ENCODE measurements at places on chromosomes 13 and 19.
A peak's percentile ranks its signal among the peaks of the same experiment; 100 is the strongest.

- no peak for DNase-seq
These were observed 6.0 kb upstream of the ZNF614 start for GRCh38 chr19:52034051-52034728.

- peak; percentile 25 for DNase-seq
These were observed 718 bp downstream of the CDK8 start for GRCh38 chr13:26254583-26255111.

GRCh38 chr13:40230833-40231266 is 435.6 kb downstream of the FOXO1 start:
- DNase-seq = no peak

GRCh38 chr13:89701913-89702312 is 1645.6 kb upstream of the MIR17HG start:
- DNase-seq = no peak

DNA sequence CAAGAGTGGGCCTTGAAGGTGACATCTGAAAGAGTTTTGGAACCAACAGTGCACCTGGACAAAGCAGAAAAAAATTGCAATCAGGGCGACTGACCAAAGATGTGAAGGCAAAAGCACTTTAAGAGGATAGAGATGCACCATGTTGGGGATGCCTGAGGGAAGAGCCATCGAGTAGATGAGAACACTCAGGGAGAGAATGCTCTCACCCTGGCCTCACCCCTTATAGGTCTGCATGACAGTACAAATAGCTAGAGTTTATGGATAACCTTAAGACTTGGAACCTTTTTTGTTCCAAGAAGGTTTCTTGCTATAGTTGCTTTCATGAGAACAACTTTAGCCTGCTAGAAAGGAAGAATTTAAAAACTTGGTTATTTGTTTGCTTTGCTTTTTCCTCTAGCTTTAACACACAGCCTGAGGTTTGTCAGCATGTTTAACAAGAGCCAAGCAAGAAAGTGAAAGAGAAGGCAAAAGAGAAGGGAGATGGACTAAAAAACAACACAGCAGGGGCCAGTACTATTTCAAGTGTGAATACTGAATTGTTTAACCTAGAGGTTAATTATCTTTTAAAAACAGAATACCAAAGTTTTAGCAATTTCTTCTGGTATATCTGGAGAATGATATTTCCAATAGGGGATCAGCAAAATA is 418.9 kb downstream of the DIAPH3 start:
- no peak for DNase-seq

DNA sequence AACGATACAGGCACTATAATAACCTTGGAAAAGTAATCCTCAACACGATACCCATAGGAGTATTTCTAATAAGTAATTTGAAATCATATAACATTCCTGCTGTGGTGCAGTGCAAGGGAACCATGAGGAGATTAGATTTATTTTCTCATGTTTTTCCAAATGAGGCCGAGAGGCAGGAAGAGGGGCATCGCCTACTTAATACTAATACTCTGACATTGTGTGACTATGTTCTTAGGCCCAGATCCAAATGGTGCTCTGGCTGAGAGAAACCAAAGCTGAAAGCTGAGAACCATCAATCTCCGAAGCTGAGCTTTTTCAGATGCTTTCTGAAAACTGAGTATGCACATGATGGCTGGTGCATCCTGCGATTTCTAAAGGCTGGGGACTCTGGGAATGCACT is 248.0 kb upstream of the MAB21L1 start:
- DNase-seq = no peak

GRCh38 chr13:52921194-52921593 is 72.8 kb upstream of the PCDH8 start:
- DNase-seq = no peak

GRCh38 chr19:5333581-5334365 is 6.8 kb downstream of the PTPRS start:
- DNase-seq = no peak

GRCh38 chr13:106738186-106738678 is 170.3 kb upstream of the ARGLU1 start:
- DNase-seq = no peak

- DNase-seq = no peak
These were observed 5.3 kb upstream of the ZNF613 start for GRCh38 chr19:51921949-51922348.

DNA sequence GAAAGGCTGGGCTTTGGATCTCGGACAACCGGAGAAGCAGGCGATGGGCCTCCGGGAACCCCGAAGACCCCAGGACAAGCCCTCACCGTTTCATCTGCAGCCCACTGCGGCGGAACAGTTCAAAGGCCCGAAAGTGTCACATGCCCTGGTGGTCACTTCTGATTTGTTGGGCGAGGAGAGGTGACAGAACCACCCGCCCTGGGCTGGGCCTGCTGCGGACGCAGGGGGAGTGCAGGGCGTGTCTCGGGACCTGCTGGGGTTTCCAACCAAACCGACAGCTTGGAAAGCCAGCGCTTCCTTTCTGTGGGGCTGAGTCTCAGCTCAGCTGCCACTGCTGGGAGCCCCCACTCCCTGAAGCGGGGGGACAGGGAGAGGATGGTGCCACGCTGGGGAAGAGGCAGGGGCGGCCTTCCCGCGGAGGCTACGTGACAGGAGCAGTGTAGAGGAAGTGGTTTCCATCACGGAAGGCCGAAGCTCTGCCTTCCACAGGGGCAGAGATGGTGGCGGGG is 22.8 kb upstream of the ZBTB7A start:
- DNase-seq = peak; percentile 84

DNA sequence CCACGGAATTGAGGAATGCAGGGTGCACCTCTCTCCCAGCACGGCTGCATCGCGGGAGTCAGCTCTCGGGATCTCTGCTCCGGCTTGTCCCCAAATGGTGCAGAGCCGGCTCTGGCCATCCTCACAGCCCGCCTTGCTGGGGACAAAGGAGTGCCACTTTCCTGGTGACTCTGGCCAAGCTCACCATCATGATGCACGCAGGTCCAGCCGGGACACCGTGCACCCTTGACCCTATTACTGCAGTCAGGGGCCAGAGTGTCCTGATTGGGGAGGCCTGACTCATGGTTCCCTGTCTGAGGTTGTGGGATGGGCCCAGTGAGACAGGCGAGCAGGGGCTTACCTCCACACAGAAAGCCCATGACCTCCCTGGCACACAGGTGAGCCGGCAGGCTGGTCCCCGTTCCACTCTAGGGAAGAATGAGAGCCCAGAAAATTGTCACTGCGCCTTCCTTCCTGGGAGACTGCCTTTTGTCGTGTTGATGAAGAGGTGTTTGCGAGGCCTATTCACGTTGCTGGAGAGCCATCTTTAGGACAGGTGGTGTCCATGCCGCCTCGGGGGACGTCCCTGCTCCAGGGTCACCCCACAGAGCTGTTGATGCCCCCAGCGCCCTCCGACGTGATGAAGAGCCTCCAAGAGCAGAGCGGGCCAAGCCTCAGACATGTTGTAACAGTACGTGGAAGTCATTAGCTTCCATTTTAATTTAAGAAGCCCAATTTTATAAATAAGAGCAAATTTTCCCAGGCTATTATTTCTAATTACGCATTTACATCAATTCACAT is 18.5 kb upstream of the VSTM2B start:
- no peak for DNase-seq

- no peak for DNase-seq
These were observed 48.6 kb downstream of the PEPD start for GRCh38 chr19:33472691-33473652.

DNA sequence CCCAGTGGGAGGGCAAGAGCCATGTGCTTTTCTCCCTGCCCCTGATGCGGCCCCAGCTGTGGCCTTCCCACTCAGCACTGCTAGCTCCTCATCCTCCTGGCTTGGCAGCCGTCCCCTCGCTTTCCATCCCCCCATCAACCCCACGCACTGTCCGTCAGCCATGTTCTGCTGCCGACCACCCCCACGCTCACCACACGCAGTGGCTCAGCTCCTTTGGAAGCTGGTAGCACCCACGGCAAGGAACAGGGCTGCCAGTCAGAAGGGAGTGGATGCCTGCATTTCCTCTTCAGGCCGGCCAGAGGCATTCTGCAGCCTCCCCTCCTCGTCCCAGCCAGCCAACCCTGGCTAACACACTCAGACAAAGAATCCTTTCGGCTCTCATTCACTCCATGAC is 6.3 kb downstream of the CALM3 start:
- no peak for DNase-seq

- no peak for DNase-seq
These were observed 246.1 kb downstream of the DCT start for GRCh38 chr13:94233401-94233800.

- no peak for DNase-seq
These were observed 2.8 kb downstream of the GFY start for GRCh38 chr19:49427855-49428546.

DNA sequence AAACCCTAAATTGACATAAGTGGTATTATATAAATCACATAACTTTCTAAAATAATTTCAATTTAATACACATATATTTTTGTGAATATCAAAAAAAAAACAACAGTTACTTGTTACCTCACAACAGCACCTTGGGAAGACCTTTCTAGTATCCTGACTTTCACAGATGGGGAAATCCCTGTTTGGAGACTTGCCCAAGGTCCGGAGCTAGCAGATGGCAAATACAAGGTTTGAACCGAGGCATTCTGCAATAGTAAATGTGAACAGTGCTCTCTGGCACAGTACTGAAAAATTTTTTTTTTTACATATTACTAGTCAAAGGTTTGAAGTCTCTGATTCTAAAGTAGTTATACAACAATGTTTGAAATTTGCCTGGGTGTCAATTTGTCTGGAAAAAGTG is 104.5 kb downstream of the SUCLA2 start:
- no peak for DNase-seq

DNA sequence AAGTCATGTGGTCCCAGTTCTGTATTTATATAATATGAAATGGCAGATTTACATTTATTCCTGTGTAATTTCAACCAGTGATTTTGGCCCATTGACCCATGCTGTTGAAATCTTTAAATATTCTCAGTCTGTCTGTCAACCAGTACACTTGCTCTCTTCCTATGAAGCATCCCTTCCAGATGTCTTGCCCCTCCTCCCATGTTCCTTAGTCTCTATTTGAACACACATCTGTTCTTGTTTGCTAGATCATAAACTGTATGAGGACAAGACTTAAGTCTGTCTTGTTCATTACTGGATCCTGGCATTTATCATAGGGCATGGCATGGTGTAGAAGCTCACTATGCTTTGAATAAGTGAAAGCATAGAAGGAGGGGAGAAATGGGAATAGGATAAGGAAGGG is 34.9 kb downstream of the STARD13 start:
- no peak for DNase-seq

GRCh38 chr19:29875931-29876330 is 64.1 kb downstream of the CCNE1 start:
- no peak for DNase-seq

- peak; percentile 43 for DNase-seq
These were observed 367 bp downstream of the MFSD12 start for GRCh38 chr19:3556978-3557460.

- DNase-seq = no peak
These were observed 27.6 kb upstream of the MATK start for GRCh38 chr19:3813473-3814392.

DNA sequence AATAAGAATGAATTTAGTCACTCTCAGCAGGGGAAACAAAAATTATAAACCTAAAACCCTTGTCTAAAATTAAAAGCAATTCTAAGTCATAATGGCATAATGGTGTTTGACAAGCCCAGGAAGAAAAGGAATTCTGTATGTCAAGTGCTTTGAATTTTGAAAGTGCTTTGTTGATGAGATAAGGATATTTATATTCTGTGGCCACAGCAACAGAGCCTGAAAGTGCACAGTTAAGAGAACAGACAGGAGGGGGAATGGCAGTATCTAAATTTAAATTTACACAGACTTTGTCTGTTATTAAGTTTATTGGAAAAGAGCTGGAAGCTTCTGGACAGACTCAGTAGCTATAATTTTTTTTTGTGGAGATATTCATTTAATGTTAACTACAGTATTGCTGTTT is 69.8 kb downstream of the OLFM4 start:
- DNase-seq = no peak

DNA sequence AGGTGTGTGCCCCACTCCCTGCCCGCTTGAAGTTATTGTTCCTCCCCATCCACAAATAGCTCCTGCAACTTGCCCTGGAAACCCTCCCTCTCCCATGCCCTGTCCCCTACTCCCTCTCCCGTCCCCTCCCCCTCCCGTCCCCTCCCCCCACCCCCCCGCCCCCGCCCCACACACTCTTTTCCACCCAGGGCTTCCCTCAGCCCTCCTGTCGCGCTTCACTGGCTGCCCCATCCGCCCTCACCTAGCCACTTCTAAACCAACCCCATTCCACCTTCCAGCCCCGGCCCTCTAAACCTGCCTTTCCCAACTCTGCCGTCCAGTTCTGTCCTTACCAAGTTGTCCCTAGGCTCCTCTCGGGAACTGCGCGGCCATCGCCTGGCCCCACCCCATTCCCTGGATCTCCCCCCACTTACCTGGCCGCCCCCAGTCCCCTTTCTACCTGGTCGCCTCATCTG is 993 bp downstream of the RGL3 start:
- no peak for DNase-seq

DNA sequence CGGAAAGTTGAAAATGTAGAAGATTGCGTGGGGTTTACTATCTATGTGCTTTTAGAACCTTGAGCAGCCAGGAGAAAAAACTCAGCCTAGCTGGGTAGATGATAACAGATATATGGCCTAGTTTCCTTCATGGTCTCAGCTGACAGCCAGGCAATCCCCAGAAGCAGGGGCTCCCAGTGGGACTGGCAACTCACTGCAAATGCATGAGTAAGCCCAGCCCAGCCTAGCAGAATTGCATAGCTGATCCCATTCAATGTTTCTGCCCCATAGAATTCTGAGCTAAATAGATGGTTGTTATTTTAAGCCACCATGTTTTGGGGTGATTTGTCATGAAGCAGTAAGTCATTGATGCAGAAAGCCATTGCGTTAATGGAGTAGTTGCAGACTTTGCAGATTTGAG is 108.5 kb downstream of the ERCC5 start:
- no peak for DNase-seq

All from stimulated activated effector memory CD8-positive, alpha-beta T cell treated with anti-CD3 and anti-CD28 coated beads, Interleukin-12 subunit alpha, Interleukin-12 subunit beta, amount 100 ng/mL, for 72 hours (primary cell).